ENCODE measurements at places on chromosomes 11 and 22.

DNA sequence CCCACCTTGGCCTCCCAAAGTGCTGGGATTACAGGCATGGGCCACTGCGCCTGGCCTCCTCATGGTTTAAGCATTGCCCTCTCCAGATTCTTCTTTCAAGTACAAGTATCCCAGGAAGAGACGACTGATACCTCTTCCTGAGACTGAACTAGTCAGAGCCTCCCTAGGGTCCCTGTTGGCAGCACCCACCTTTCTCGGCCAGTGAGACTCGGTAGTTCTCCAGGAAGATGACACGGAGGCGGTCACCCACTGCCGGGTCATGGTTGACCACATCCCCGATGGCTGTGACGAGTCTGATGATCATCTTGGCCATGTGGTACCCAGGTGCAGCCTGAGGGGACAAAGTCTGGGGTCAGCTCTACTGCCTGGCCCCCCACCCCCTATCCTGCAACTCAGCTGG is 7.2 kb upstream of the RASGRP2 start:
- no peaks in the 10 kb centered on the region for H3K27me3 ChIP-seq
- peaks cover 35% of the 10 kb centered on the region for H3K36me3 ChIP-seq
- H3K4me3 ChIP-seq = no peak overlapping the region
- H3K4me1 ChIP-seq = peaks cover 15% of the 10 kb centered on the region
- DNase-seq = no peak
- H3K27ac ChIP-seq = peak overlapping the region; percentile 18

DNA sequence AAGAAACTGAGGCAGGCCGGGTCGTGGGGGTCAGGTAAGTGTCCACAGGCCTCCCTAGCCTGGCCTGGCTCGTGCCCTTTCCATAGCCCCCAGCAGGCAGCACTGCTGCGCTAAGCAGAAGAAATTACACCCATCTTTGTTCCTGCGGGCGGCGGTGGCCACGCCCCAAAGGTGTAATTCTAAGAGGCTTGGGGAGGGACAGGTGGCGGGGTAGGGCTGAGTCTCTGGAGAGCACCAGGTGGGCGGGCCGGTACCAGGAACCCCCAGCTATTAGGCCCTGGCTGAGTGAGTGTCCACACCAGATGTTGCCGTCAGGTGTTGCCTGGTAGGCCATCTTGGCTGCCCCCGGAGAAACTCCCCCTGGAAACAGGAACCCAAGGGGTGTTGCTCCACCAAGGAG is 12.3 kb upstream of the ARAP1 start:
- no peaks in the 10 kb centered on the region for H3K36me3 ChIP-seq
- peaks cover 18% of the 10 kb centered on the region for H3K4me1 ChIP-seq
- no peak overlapping the region for H3K4me3 ChIP-seq

DNA sequence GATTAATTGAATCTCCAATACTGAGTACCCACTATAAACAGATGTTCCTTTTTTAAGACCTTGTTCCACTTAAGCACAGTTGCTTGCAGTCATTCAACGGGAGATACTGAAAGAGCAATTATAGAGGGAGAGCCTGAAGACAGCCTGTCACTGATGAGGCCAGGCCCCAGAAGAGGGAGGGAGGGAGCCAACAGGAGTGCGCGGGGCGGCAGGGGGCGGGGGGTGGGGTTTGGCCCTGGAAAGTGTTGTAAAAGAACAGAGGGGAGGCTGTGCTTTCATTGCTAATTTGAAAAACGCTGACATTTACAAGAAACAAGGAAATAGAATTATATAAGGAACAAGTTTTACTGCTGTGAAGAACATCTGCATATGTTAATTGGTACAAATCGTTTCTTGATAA is 53.1 kb downstream of the MAP6 start:
- no peak overlapping the region for H3K27ac ChIP-seq
- H3K36me3 ChIP-seq = no peaks in the 10 kb centered on the region
- no peaks in the 10 kb centered on the region for H3K4me1 ChIP-seq
- no peak for DNase-seq
- H3K27me3 ChIP-seq = no peaks in the 10 kb centered on the region

GRCh38 chr11:24163841-24164240 is 333.0 kb upstream of the LUZP2 start:
- no peak for DNase-seq
- no peaks in the 10 kb centered on the region for H3K27me3 ChIP-seq
- no peaks in the 10 kb centered on the region for H3K36me3 ChIP-seq
- no peak overlapping the region for H3K4me3 ChIP-seq
- no peaks in the 10 kb centered on the region for H3K4me1 ChIP-seq
- no peak overlapping the region for H3K27ac ChIP-seq

- no peaks in the 10 kb centered on the region for H3K36me3 ChIP-seq
- peaks cover 18% of the 10 kb centered on the region for H3K27me3 ChIP-seq
- H3K4me3 ChIP-seq = no peak overlapping the region
- no peak overlapping the region for H3K27ac ChIP-seq
Measured at GRCh38 chr22:34866081-34866480, 199.9 kb upstream of the ISX start.

DNA sequence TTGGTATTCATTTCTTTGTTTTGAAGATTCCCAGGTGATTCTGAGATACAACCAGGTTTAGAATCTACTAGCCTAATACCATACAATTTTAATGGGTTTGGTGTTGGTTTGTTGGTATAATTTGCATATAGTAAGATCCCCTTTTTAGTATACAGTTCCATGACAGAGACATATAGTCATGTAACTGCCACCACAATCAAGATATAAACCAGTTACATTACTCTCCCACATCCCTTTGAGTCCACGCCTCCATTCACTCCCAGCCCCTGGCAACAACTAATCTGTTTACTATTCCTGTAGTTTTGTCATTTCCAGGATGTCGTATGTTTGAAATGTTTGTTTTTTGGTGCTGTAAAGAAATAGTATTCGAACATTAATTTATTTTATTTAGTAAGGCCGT is 4.3 kb downstream of the ASRGL1 start:
- H3K4me1 ChIP-seq = peaks cover 10% of the 10 kb centered on the region
- H3K27me3 ChIP-seq = peaks cover 22% of the 10 kb centered on the region
- no peak for DNase-seq
- no peaks in the 10 kb centered on the region for H3K36me3 ChIP-seq

DNA sequence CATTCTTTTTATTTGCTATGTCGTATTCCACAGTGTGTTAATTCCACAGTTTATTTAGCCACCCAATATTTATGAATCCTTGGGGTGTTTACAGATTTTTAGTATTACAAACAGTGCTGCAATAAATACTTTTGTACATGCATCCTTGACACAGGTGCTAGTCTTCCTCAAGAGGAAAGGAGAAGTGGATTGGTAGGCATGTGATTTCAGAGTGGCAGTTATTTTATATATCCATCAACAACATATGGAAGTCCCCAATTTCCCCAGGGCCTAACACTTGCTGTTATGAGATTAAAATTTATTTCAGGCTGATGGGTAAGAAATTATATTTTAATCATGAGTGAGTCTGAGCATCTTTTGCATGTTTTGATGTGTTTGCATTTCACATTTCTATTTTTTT is 17.9 kb downstream of the TRIM44 start:
- H3K27me3 ChIP-seq = no peaks in the 10 kb centered on the region
- no peak overlapping the region for H3K27ac ChIP-seq
- peaks cover 27% of the 10 kb centered on the region for H3K36me3 ChIP-seq
- DNase-seq = no peak
- no peak overlapping the region for H3K4me3 ChIP-seq

- H3K4me3 ChIP-seq = peak overlapping the region; percentile 41
- DNase-seq = peak; percentile 45
- peaks cover 99% of the 10 kb centered on the region for H3K36me3 ChIP-seq
Measured at GRCh38 chr11:61114913-61115312, 12.6 kb downstream of the CD5 start.

DNA sequence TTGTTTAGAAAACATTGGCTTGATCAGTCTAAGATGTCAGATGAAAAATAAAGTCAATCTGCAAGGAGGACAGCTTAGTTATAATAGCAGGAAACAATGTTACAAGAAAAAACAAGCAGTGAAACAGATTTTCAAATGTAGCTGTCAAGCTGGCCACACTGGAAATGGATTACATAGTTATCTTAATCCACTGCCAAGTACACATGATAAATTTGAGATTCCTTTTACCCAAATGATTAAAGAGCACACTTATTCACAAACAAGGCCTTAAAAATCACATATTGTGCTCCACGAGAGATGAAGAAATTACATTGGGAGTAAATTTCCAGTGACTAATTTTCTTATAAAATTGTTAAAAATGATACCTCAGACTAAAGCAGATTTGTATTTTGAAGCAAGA is 17.5 kb upstream of the ESAM start:
- peaks cover 15% of the 10 kb centered on the region for H3K36me3 ChIP-seq
- H3K4me1 ChIP-seq = peaks cover 30% of the 10 kb centered on the region
- no peak overlapping the region for H3K4me3 ChIP-seq

GRCh38 chr22:38034884-38035529 is 22.2 kb upstream of the PICK1 start:
- H3K27ac ChIP-seq = no peak overlapping the region
- no peak for DNase-seq
- H3K36me3 ChIP-seq = no peaks in the 10 kb centered on the region
- no peak overlapping the region for H3K4me3 ChIP-seq
- no peaks in the 10 kb centered on the region for H3K4me1 ChIP-seq

GRCh38 chr11:3340025-3340424 is 38.9 kb downstream of the ZNF195 start:
- H3K36me3 ChIP-seq = no peaks in the 10 kb centered on the region
- H3K27me3 ChIP-seq = peaks cover 46% of the 10 kb centered on the region
- H3K27ac ChIP-seq = no peak overlapping the region

GRCh38 chr11:92227959-92228935 is 3.6 kb downstream of the FAT3 start:
- peaks cover 1% of the 10 kb centered on the region for H3K4me1 ChIP-seq
- H3K27ac ChIP-seq = no peak overlapping the region

DNA sequence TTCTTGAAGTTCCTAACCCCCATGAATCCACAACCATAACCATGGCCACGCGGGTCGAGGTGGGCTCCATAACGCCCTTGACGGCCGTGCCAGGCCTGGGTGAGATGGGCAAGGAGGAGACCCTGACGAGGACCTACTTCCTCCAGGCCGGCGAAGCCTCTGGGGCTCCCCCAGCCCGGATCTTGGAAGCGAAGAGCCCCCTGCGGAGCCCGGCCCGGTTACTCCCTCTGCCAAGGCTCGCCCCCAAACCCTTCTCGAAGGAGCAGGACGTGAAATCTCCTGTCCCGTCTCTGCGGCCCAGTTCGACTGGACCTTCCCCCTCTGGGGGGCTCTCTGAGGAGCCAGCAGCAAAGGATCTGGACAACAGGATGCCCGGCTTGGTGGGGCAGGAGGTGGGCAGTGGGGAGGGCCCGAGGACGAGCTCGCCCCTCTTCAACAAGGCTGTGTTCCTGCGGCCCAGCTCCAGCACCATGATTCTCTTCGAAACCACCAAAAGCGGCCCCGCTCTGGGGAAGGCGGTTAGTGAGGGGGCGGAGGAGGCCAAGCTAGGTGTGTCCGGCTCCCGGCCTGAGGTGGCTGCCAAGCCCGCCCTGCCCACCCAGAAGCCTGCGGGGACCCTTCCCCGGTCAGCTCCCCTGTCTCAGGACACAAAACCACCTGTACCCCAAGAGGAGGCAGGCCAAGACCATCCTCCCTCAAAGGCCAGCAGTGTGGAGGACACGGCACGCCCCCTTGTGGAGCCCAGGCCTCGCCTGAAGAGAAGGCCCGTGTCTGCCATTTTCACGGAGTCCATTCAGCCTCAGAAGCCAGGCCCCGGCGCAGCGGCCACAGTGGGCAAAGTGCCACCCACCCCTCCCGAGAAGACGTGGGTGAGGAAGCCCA is 75.7 kb downstream of the KIAA1671 start:
- no peaks in the 10 kb centered on the region for H3K27me3 ChIP-seq
- H3K27ac ChIP-seq = no peak overlapping the region
- no peaks in the 10 kb centered on the region for H3K36me3 ChIP-seq
- no peak overlapping the region for H3K4me3 ChIP-seq
- H3K4me1 ChIP-seq = peaks cover 14% of the 10 kb centered on the region

GRCh38 chr22:37239336-37240239 is 4.5 kb downstream of the RAC2 start:
- peaks cover 94% of the 10 kb centered on the region for H3K36me3 ChIP-seq
- no peaks in the 10 kb centered on the region for H3K27me3 ChIP-seq
- peaks cover 79% of the 10 kb centered on the region for H3K4me1 ChIP-seq
- H3K27ac ChIP-seq = peak overlapping the region; percentile 98

DNA sequence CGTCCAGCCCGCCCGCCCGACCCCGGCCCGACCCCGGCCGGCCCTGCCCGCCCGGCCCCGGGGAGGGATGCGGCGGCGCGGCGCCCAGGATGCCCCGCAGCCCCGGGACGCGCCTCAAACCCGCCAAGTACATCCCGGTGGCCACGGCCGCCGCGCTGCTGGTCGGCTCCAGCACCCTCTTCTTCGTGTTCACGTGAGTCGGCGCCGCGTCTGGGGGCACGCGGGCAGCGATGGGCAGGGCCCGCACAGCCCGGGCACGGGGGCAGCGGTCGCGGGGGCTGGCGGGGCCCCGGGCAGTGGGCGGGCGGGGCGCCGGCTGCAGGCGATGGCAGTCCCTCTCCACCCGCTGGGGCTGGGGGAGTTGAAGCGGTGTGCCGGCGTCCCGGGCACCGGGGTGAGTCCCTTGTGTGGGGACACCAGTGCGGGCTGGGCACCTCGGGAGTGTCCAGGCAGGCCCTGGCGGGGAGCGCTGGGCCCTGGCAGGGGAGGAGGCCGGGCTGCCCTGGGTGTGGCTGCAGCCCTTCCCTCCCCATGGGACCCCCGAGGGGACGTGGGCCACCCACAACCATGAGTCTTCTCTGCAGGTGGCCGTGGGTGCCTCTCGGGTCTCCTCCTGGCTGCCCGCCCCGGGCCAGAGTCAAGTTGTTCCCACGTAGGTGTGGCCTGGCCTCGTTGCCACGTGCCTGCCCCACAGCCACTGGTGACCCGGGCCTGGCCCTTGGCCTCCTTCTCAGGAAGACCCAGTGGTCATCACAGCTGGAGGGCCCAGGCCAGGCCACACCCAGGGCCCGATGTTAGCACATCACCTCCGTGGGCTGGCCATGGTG is 468 bp downstream of the ZDHHC8 start:
- peak overlapping the region; percentile 87 for H3K27ac ChIP-seq
- H3K4me1 ChIP-seq = peaks cover 61% of the 10 kb centered on the region
- peaks cover 30% of the 10 kb centered on the region for H3K36me3 ChIP-seq
- peak; percentile 60 for DNase-seq

GRCh38 chr22:33049119-33049729 is 9.0 kb downstream of the SYN3 start:
- peak; percentile 62 for DNase-seq
- no peak overlapping the region for H3K4me3 ChIP-seq
- H3K4me1 ChIP-seq = no peaks in the 10 kb centered on the region
- H3K27ac ChIP-seq = no peak overlapping the region

Data from activated T-cell treated with anti-CD3 and anti-CD28 coated beads, Interleukin-2, amount 50 U/mL, for 24 hours (primary cell).